HS-5 (cell line): ENCODE measurements at places on chromosomes 11 and 22.

- DNase-seq, result peak; percentile 14
These were observed 57.7 kb upstream of the DRD2 start for GRCh38 chr11:113532697-113533424.

- DNase-seq, result no peak
These were observed 613.5 kb downstream of the SOX6 start for GRCh38 chr11:15742626-15743519.

- no peak for DNase-seq
These were observed 453.6 kb downstream of the TMEM135 start for GRCh38 chr11:87491381-87491780.

- DNase-seq, result no peak
These were observed 857 bp downstream of the ARCN1 start for GRCh38 chr11:118572981-118573550.

DNA sequence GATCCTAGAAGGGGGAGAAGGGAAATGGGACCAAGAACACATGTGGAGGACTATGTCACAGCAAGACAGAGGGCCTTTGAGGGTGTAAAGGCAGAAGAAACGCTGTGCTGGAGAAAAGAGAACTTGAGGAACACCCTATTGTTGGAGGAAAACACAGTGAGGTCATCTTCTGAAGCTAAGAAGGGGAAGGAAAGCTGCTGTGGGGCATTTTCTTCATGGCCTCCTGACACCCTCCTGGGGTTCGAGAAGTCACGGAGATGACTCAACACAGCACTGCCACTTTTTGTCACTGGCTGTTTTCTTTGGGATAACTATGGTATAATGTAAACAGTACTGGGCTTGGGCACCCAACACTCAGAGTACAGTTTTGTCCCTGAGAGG lies 492.6 kb upstream of the CADM1 start:
- no peak for DNase-seq

DNA sequence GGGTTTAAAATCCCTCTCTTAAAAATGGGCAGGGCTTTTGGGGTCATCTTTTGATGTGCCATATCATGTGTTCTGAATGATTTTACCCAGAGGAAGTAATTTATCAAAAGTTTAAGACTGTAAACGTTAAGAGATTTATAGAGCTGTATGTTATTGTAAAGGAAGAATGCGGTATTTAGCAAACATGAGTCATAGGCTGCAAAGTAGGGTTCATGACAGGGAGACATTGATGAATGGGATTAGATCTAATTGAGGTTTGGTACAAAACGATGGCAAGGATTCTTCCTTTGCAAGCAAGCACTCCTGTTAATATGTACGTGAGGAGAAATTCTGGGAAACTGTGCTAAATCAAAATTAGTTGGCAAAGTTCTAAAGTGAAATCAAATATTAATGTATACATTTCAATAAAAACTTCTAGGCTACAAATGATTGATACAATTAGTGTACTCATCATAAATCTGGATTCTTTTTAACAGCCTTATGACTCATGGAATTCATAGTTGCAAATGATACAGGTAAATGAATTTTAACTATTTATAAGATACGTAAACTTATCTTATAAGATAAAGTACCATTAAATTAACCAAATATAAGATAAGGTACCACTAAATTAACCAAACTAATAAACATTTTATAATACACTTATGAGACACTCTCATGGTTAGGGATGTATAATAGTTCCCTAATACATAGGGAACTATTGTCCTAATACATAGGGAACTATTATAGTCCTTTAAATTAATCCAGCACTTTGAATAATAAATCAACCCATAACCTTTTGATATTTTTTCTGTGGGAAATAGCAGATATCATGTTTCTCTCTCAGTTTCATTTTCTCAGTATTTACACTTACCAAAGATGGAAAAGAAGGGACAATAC lies 58.4 kb downstream of the KIF18A start:
- DNase-seq, result no peak

DNA sequence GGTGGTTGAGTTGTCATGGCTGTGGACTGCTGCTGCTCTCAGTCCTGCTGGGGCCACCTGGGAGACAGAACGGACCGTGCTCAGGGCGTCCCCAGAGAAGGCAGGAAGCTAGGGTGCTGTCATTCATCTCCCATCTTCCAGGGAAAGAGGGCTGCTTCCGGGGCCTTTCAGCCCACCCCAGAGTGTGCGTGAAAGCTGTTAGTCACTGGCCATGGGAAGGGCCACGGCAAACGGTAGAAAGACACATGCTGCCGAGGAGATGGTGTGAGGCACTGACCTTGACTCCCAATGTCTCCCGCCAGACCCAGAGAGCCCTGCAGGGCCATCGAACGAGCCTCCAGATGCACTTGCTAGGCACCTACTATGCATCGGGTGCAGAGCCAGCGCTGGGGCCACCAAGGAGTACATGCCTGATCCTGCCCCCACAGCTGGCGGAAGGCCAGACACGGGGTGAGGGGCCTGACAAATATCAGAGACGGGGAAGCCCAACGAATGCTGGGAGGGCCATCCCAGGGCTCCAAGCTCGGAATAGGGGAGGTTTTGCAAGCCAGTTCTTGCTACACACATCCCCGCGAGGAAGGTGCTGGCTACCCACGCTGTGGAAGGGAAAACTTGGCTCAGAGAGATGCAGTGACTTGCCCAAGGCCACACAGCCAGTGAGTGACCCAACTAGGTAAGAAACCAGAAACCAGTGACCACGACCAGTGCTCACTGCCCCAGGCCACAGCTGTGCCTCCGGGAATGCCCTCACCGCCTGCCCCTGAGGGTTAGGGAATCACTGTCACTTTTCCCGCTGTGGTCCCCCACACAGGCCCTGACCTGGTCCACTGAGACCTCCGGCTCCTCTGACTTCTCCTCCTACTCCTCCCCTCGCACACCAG lies 10.1 kb downstream of the RAC2 start:
- no peak for DNase-seq

- no peak for DNase-seq
These were observed 549.3 kb downstream of the METTL15 start for GRCh38 chr11:28657378-28658030.

- DNase-seq, result no peak
These were observed 27.7 kb upstream of the OPCML start for GRCh38 chr11:133559833-133560471.

DNA sequence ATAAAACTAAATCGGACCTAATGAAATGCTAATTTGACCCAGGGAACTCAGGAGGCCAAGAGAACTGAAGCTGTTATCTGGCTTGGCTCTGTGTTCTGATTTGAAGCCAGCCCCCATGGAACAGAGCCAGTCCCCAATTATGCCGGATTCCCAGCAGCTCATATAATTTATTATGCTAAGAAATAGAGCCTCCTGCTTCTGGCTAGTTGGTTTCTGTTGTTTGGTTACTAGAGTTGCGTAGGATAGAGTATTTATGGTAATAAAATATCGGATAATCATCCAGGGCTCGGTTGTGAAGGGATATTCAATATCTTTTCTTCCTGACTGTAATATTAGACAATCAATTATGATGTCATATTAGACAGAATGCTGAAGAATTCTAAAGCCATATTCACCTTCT lies 120.4 kb upstream of the TTC12 start:
- DNase-seq, result no peak

DNA sequence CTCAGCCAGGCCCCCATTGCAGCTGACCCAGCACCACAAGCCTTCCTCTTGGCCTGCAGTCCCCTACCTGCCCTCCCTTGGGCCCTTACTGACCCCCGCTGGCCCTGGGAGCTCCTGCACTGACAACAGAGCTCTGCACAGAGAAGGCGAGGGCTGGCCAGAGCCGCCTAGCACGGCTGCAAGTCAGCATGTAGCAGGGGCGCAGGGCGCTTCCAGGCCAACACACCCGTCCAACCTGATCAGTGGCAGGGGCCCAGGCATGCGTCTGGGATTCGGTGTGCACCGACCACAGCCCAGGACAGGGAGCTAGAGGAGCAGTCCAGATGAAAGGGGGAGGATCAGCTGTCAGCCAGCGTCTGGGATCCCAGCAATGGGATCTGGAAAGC lies 7.6 kb downstream of the WNT7B start:
- DNase-seq, result no peak

GRCh38 chr11:113667801-113668200 lies 38.3 kb downstream of the TMPRSS5 start:
- DNase-seq, result no peak

DNA sequence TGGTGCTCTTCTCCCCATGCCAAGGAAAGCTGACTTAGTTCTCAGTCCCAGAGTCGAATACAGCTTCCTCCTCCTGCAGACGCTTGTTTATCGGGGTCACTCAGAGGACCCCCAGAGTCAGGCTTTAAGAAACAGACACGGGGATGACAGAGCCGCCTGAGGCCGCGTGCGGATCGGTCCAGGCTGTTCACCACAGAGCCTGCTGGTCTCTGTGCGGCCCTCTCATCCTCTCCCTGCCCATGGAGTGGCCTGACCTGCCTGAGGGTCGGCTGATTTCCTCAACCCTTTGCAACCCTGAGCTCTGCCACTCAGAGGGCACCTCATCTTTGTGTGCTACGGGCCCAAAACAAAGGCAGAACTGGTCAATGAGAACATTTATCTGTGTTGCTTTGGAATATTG lies 2.1 kb downstream of the GAL start:
- DNase-seq, result no peak

GRCh38 chr11:35272391-35272902 lies 133.5 kb downstream of the CD44 start:
- DNase-seq, result no peak

- no peak for DNase-seq
These were observed 45.0 kb downstream of the SPON1 start for GRCh38 chr11:14007566-14007965.

- DNase-seq, result no peak
These were observed 13.1 kb downstream of the CABP7 start for GRCh38 chr22:29732883-29733282.

GRCh38 chr11:95469258-95469657 lies 238.3 kb upstream of the SESN3 start:
- no peak for DNase-seq

DNA sequence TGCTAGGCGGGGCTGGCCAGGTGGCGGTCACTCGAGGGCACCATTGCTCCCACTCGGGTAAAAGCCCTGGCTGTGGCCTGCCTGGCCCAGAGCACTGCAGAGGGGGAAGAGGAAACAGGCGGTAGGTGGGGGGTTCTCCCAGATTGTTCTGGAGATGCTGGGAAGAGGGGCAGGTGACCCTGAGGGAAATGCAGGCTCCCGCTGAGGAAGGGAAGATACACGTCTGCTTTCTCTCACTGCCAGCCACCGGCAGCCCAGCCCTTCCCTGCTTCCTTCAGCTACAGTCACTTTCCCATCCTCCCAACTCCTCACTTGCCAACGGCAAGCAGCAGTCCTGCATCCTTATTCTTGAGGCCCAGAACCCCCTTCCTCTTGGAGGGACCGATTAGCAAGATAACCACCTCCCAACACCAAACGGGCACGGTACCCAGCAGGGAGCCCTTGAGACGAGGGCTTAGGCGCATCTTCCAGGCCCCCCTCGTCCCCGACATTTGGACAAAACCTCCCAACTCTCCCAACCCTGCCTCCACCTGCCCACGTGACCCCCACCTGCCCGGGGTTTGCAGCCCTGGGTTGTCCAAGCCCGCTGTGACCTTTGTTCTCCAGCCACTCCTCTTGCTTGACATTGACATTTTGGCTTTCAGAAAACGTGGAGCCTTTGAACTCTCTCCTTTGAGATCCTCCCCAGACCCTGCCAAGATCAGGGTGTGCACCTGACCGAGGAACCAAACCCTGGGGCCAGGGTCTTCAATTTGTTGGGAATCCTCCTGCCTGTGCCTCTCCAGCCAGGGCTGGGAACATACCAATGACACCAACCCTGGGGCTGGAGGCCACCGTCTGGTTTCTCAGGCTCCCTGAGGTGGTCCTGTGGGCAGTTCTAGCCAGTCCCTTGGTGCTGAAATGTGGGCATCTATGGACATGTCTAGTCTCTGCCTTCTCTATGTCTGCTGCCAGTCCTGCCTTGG lies 48.8 kb upstream of the TTLL12 start:
- DNase-seq, result no peak

GRCh38 chr11:120688163-120688562 lies 176.6 kb downstream of the GRIK4 start:
- DNase-seq, result no peak

DNA sequence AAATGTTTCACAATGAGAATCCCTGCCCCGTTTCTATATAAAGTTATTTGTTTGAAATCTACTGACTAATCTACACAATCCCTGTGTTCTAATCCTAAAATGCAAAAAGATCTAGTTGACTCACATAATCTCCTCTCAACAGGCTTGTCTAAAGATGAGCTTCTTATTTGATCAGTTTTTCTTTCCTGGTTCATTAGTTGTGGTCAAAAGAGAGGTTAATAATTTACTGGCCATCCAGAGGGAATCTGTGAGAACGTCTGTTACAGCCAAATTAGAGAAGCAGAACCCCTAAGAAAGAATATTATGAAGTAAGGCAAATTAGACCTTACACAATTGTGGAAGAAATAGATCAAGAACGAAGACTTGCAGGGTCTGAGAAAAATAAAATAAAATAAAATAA lies 173.7 kb upstream of the ANO3 start:
- DNase-seq, result no peak

DNA sequence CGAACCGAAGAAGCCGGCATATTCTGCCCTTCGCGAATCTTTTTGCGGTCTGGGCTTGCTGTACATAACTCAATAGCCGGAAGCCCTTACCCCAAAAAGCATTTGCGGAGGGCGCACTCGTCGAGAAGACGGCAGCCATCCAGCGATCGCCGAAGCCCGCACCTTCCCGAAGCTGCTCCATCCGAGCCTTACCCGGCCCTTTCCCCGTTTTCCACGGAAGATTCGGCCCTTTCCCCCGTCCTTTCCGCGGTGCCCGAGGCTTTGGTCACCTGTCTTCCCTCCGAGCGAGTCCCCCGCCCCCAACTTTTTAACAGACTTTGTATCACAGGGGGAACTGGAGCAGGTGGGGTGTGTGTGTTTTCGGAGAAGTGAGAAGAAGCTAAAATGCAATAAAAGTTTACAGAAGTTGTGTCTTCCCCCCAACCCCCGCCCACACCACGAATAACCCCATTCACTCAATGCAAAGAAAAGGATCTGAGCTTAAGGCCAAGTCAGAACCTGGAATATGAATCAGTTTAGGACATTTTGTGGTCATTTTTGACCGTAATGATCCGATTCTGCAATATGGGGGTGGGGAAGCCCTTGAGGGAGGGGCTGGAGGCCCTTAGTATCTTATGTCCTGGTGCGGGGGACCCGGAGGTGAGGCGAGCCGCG lies 99.0 kb upstream of the HSD17B12 start:
- DNase-seq, result no peak

- no peak for DNase-seq
These were observed 124.7 kb upstream of the NAV2 start for GRCh38 chr11:19587979-19588378.

- no peak for DNase-seq
These were observed 791.2 kb downstream of the BRD1 start for GRCh38 chr22:49036513-49036912.

- no peak for DNase-seq
These were observed 2.4 kb upstream of the MGAT3 start for GRCh38 chr22:39454385-39454871.

- no peak for DNase-seq
These were observed 107.8 kb downstream of the CD44 start for GRCh38 chr11:35246745-35247144.

GRCh38 chr11:102874852-102875251 lies at the start of gene MMP12:
TSS of gene MMP12 (minus strand) at chr11:102874982. CDS start at chr11:102874937, 45 bp downstream.
- no peak for DNase-seq
